ENCODE measurements at places on chromosomes 1 and 21.

DNA sequence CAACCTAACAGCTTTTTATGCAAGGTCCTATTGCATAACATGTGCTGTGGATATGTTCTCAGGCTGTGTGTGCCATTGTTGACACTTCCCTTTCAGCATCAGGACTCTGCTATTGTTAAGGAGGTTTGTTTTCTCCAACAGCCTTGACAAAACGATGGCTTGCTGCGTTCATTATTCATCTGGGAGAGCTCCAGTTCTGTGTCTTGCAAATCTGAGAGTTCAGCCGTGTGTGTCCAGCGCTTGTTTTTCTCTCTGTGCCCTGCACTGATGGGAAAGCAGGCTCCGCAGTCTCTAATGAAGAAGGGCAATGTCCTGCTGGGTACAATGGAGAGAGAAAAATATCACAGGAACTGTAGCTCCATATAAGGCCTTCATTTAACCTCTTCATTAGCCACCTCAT, 63.7 kb downstream of the CLDN17 start:
- DNase-seq = no peak

- DNase-seq = no peak
These were observed 288.7 kb downstream of the SPATA17 start for GRCh38 chr1:217919683-217920388.

GRCh38 chr21:28761674-28762356, 230.9 kb downstream of the LTN1 start:
- DNase-seq = no peak

DNA sequence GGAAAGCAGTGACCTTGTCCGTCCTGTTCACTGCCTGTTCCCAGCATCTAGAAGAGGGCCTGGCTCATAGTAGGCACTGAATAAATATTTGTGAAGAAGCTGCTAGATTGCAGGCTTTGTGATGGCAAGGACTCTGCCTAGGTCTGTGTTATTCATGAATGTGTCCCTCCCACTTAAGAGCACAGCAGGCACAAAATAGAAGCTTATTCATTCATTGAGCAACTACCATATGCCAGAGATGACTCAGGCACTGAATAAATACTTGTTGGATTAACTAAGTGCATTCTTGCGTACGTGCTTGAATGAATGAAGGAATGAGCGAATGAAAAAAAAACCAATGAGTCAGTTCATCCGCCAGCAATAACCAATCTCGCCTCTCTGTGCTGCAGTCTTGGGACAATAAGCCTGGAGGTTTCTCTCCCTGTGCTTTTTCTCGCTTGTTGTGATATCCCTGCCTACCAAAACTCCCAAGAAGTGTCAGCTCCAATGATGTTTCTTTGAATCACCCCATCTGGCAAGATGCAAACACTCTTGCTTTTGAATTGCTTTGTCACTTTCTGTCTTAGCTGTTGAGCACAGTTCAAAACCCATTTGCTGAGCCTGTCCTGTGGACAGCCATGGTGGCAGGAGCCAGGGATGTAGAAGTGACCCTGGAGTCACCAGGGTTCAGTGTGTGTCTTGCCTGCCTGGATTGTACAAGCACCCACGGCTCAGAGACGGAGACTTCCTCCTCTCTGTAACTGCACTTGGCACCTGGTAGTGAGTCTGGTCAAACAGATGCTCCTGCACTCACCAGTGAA, 143.9 kb downstream of the KAZN start:
- peak; percentile 82 for DNase-seq

DNA sequence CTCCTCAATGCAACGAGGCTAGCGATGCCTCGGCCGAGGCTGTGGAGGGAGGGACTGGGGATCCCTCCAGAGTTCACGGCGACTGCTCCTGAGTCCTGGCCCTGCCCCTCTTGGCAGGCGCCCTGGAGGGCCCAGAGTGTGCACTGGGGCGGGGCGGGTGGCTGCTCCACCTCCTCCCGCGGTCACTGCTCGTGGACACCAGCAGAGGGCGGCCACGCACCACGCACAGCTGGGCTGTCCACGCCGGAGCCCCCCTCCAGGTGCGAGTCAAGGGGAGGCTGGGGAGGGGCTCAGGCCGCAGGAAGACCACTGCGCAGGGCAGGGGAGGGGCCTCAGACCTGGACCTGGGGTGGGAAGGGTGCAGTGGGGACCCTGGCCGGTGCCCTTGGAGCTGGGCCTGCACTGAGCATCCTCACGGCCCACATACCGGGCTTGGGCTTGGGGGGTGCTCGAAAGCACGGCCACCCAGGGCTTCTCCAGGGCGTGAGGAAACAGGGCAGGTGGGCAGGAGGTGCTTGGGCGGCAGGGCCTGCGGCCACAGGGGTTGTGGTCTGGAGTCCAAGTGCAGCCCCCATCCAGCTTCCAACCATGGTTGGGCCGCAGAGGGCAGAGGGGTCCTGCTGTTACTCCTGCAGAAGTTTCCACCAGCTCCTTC, 20.6 kb upstream of the TTC34 start:
- DNase-seq = peak; percentile 32

DNA sequence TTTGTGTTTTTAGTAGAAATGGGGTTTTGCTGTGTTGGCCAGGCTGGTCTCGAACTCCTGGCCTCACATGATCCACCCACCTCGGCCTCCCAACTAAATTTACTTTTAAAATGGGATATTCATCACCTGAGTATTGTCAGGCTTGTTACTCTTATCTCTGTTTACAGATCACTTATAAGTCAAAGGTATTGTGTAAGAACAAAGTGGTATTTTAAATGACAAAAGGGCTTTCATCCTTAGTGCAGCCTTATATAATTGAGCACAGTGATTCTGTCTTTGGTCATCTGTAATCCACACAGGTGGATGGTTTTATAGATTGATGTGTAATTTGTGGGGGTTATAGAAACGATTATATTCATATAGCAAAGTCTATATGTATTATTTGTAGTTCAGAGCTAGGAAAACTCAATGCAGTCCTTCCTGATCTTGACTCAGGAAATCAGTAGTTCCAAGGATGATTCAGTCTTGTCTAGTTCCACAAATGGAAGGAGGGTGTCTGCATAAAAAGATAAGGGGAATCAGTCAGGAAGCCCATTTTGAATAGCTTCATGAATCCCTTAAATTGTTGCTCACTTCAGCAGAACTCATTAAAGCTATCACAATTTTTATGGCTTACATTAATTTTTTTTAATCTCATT, 34.6 kb downstream of the STXBP3 start:
- DNase-seq = no peak

DNA sequence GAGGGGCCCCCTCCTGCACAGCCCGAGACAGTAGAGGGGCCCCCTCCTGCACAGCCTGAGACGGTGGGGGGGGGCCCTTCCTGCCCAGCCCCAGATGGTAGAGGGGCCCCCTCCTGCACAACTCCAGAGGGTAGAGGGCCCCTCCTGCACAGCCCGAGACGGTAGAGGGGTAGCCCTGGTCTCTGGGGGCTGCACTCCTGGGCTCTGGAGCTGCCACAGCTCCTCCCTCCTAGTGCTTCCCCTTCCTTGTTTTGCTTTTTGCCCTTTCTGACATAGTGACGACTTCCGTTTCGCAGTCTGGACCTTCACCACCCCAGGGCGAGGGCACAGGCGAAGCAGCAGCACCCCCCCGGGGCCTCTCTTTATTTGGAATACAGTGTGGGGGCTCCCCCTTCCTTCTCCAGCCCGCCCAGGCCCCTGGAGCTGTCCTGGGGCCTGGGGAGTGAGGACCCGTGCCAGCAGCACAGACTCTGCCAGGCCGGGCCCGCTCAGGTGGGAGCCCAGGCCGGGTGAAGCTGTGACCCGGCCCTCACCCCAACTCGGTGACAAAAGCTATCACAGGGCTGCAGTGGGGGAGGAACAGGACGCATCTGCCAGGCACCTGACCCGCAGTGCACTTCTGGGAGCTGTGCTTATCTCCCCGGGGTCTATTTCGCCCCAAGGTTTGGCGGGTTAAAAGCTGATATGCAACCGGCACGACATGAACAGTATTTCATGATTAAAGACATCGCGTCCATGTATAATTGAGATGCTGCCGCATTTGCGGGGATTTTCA, 1.1 kb upstream of the PRXL2B start:
- DNase-seq = peak; percentile 90

- no peak for DNase-seq
These were observed 260.6 kb downstream of the CACNA1E start for GRCh38 chr1:181743878-181744312.

- no peak for DNase-seq
These were observed 521.9 kb upstream of the PRMT6 start for GRCh38 chr1:106534612-106535011.
